ENCODE measurements at places on chromosomes 12 and 14.

- DNase-seq: no peak
Observed at GRCh38 chr12:76263696-76264095, 84.5 kb downstream of the BBS10 start.

- peak; percentile 40 for DNase-seq
Observed at GRCh38 chr14:90518941-90519256, 122.1 kb downstream of the CALM1 start.

GRCh38 chr12:20596061-20596460 lies 99.1 kb upstream of the SLCO1C1 start:
- DNase-seq: no peak

- no peak for DNase-seq
Observed at GRCh38 chr12:83390186-83390585, 703.5 kb downstream of the TMTC2 start.
